ENCODE measurements at places on chromosomes 3 and 15.

- DNase-seq, result no peak
These were observed 29.0 kb downstream of the ADIPOQ start for GRCh38 chr3:186871403-186871924.

DNA sequence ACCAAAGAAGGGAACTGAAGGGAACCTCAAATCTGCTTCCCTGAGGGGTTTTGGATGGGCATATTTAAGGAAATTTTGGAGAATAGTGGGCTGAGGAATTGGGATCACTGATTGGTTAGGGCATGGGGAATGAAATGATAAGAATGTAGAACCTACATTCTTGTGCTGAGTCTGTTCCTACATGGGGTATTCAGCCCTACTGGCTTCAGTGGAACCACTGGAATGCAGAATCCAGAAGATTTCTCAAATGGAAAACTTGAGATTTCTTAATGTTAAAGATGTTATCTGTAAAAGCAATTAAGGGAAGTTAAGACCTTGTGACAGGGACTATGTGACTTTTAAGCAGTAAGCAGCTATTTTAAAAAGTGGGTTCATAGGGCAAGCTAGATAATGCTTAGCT lies 1062.4 kb downstream of the AGBL1 start:
- no peak for DNase-seq

DNA sequence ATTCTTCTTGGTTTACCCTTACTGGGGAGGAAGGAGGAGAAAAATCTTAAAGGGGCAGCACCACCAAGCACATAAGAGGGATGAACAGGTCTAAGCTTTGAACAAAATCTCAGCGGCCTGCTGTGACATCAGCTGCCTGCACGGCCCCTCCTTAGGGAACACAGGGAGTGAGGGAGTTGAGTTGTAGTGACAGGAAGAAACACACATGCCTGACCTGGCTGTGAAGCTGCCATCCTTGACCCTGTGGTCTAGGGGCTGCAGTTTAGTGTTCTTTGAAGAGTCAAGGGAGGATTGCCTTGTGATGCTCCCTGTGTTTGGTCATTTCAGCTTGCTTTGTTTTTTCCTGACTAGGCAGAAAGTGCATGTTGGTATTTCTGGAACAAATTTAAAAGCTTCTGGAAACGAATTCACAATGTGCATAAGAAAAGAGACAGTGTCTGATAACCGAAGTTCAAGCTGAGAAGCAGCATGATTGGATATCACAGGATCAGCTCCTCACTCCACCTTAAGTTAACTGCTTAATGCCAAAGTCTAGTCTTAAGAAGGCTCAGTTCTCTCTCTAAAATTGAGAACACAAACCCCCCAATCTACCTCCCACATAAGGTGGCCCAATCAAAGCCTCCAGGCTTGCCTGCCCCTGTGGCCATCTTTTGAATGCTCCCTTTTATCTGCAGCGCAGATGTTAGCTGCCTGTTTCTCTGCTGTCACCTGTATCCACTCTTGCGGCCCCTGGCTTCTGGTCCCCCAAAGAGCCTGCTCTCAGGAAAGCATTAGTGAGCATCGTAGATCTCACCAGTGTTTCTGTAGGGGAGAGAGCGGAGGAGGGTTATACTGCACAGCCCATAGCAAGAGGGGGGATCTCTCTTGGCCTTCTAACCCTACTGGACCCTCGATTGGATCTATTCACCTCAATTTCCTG lies 82.2 kb downstream of the SCN11A start:
- no peak for DNase-seq

- no peak for DNase-seq
These were observed 101.5 kb upstream of the IQSEC1 start for GRCh38 chr3:13174803-13175135.

GRCh38 chr3:89300526-89300925 lies 193.1 kb downstream of the EPHA3 start:
- no peak for DNase-seq

DNA sequence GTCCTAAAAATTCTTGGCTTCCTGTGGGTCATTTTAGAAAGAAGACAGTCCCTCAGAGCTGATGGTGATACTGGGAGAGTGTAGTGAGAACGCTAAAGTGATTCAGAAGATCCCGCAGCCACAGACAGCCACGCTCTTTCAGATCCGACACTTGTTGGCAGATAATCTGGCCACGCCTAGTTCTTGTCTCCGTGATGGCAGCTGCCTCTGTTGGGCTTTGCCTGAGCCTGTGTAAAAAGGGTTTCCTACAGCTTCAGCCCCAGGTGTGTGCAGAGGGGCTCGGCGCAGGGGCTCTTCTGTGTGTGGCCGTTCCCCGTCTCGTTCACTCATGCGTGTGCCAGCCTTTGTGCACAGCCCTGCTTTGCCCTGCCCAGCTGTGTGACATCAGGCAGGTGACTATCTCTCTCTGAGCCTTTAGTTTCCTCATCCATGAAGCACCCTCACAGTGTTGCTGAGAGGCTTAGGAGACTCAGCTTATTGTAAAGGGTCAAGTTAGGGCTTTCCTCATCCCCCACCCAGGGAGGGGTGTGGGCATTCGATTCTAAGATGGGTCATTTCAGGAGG lies 6.3 kb downstream of the IRAK2 start:
- DNase-seq, result no peak

- no peak for DNase-seq
These were observed 39.2 kb downstream of the GPR176 start for GRCh38 chr15:39880718-39881387.

DNA sequence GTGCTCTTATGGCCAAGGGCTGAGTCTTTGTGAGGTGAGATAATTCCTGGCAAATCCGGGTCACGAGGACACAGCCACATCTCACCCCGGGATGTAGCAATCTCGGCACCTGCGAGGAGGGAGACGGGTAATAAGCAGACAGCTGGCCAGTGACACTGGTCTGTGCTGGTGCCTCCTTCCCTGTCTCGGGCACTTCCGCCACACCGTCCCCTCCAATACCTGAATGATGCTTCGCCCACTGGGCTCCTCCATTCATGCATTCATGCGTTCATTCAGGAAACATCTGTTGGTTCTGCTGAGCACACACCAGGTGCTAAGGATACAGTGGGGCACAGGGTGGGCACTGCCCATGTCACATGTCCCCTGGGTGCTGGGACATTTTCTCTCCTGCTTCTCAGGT lies 60.1 kb downstream of the ATP10A start:
- no peak for DNase-seq

GRCh38 chr3:155744626-155745324 lies at the start of gene PLCH1:
Gene PLCH1, minus strand, starts transcription at chr3:155745071. Its CDS starts 40,847 bp downstream, at chr3:155704224.
- peak; percentile 78 for DNase-seq

- no peak for DNase-seq
These were observed 40.6 kb downstream of the ACAD9 start for GRCh38 chr3:128919988-128920387.

- DNase-seq, result no peak
These were observed 691 bp upstream of the FSIP1 start for GRCh38 chr15:39783244-39783820.

GRCh38 chr3:54042259-54042823 lies 80.0 kb upstream of the CACNA2D3 start:
- DNase-seq, result no peak

- DNase-seq, result no peak
These were observed 52.8 kb upstream of the DGKG start for GRCh38 chr3:186414735-186415419.

DNA sequence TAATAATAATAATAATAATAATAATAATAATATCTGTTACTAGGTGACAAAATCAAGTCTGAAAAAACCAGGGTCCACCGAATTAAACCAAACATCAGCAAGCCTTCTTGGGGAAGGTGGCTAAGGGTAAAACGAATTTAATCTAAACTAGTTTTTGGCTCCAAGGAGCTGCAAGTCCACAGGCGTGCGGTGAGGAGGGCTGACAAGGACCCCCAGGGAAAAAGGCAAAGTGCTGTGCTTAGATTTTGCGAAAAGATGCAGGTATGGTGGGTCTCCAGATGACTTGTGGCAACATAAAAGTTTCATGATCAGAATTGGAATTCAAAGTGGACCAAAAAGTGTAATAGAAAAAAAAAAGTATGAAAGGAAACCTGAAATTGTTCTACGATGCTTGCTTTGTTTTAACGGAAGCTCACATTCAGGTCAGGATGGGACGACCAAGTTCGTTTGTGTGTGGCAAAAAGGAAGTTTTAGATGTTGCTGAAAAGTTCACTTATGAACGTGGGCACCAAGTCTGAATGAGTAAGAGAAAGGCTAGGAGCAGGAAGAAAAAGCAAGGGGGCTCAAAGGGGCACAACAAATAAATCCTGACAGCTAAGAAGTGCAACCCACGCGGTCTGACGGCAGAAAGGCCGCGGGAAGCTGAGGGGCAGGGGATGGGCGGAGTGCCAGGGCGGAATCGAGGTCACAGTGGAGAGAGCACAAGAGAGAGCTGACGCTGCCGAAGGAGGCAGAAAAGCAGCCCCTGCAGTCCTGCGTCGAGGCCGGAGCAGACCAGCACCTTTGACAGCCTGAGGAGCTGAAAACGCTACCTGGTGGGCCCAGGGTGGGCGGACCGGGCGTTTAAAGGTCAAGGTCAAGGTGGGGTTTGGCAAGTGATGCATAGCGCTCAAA lies 1.1 kb downstream of the WDR82 start:
- peak; percentile 79 for DNase-seq

DNA sequence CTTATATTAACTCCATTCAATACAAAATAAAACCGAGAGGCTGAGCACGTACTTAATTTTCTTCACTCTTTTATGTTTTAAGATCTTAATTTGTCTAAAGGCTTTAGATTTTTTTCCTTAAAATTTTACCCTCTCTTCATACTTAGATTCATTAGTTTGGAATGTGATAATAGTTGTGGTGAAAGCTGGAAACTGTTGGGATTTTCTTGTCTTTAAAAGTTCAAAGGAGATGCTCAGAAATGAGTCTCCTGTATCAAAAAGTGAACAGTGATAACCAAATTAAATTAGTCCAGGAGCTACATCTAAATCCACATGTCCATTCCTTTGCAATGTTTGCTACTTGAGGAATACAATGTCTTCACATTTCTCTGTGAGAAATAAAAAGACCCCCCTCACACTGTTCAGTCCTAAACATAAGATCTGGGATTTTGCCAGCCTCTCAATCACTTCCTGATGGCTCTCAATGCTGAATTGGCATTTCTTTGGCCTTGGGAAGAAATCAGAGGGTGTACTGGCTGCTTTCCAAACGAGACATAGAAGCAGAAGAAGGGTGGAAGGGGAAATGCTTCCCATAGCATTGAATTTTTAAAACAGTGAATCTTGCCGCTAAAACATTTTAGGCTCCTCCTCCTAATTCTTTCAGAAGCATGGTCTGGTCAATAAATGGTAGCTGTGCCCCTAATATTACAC lies 245.0 kb downstream of the SHOX2 start:
- no peak for DNase-seq

- DNase-seq, result no peak
These were observed 51.4 kb downstream of the FGD5 start for GRCh38 chr3:14869917-14870782.

- peak; percentile 34 for DNase-seq
These were observed 357.6 kb downstream of the GABRG3 start for GRCh38 chr15:27328608-27329007.

- no peak for DNase-seq
These were observed 14.4 kb upstream of the ZBTB38 start for GRCh38 chr3:141353652-141354495.

- DNase-seq, result no peak
These were observed 26.7 kb upstream of the PIK3R4 start for GRCh38 chr3:130773366-130773765.

- no peak for DNase-seq
These were observed 32.0 kb downstream of the UBE3A start for GRCh38 chr15:25406846-25407245.

- no peak for DNase-seq
These were observed 36.5 kb downstream of the OXNAD1 start for GRCh38 chr3:16301507-16301906.

- DNase-seq, result no peak
These were observed 96.7 kb downstream of the ADCY5 start for GRCh38 chr3:123352134-123352554.

DNA sequence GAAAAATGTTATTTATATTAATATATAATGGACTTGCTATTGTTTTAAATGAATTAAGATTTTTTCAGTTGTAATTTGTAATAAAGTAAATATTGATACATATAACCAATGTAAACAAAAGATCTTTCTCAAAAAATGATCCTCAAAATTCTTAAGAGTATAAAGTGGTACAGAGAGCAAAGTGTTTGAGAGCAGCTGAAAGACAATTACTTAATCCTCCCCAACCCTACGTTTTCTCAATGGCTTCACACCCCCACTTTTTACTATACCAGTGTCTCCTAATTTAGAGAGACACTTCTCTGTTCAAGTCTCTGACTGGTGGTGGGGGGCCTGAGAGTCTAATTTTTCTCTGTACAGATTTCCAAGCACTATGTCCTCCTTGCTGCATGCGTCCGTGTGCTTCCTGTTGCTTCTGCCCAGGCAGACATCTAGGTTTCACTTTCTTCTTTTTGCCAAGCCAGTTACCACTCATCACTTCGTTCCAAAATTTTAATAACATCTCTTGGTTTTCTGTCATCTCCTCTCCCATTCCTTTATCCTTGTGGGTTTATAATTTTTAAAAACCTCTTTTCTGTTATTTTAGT lies 276.3 kb upstream of the DNAJC19 start:
- no peak for DNase-seq

- no peak for DNase-seq
These were observed 301.3 kb upstream of the IGF1R start for GRCh38 chr15:98347001-98347400.

GRCh38 chr3:123104550-123104949 lies 37.7 kb downstream of the PDIA5 start:
- no peak for DNase-seq

DNA sequence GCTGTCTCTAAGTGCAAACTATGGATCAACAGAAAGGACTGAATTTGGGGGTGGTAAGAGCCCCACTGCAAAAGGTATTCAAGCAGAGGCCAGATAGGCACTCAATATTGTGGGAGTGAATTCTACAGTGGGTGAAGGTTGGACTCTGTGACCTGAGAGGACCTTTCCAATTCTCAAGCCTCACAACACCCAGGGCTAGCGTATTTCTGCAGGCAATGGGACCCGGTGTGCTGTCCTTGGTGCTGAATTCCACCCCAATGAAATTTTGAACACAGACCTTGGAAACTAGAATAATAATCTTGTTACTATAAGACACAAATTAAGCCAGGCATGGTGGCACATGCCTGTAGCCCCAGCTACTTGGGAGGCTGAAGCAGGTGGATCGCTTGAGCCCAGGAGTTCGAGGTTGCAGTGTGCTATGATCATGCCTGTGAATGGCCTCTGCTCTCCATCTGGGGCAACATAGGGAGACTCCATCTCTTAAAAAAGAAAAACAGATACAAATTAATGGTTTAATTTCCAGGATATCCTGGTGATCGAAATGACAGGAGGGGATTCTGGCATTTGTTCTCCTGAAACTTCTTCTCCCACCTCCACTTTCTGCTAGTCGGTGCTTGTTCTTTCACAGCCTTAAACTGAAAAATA lies 135.4 kb downstream of the RAB11A start:
- DNase-seq, result no peak

DNA sequence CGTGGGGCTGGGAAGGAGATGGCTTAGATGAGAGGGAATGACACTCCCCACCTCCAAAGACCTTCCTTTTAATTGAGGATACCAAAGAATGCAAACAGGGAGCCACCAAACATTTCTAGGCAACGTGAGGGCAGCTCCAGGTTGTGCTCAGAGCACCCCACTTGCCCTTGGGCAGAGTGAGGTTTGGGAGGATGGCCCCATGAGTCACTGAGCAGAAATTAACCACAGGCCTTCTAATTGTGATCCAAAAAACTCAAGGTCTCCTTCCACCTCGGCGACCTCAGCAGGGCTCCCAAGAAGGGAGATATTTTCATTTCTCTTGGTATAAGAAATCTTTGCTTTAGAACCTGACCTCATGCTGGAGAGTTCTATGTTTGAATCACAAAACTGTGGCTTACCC lies 305.0 kb upstream of the TPM1 start:
- DNase-seq, result no peak

GRCh38 chr3:16124636-16125035 lies 49.8 kb upstream of the GALNT15 start:
- DNase-seq, result no peak

All from left hindlimb (tissue), 1 donor.